Jurkat, Clone E6-1 (cell line): ENCODE measurements at places on chromosomes 5 and 9.

DNA sequence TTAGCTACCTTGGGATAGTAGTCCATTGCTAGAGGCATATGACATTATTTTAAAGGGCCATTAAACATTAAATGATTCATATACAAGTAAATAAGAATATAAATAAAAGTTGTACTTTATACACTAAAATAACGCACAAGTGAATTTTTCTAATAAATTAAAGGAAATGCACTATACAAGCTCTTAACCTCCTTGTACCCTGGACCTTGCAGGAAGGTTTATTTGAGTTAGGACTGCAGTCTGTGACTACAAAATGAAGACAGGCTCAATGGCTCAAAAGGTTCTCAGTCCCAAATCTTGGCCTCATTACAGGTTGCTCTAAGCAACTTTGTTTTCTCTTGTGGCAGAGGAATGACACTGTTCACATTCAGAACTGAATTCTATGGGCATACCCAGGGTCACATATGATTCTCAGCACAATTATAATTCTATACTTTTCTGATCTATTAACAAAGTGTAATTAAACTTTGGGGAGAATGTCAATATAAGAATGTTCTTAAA is 34.4 kb downstream of the FEM1C start:
- DNase-seq = no peak

DNA sequence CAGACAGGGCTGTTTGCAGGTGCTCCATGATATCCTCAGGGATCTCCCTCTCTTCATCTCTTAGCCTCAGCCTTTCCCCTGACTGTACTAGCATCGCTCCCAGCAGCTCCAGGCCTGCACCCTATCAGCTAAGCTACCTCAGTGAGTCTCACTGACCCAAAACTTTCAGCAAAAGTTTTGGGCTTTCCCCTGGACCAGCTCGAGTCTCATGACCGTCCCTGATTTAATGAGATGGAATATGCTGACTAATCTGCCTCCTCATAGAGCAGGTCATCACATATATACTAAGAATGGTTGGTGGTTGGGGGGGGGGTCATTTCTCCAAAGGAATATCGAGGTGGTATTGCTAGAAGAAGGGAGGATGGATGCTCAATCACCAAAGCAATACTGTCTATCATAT is 151.5 kb downstream of the NR3C1 start:
- DNase-seq = no peak

DNA sequence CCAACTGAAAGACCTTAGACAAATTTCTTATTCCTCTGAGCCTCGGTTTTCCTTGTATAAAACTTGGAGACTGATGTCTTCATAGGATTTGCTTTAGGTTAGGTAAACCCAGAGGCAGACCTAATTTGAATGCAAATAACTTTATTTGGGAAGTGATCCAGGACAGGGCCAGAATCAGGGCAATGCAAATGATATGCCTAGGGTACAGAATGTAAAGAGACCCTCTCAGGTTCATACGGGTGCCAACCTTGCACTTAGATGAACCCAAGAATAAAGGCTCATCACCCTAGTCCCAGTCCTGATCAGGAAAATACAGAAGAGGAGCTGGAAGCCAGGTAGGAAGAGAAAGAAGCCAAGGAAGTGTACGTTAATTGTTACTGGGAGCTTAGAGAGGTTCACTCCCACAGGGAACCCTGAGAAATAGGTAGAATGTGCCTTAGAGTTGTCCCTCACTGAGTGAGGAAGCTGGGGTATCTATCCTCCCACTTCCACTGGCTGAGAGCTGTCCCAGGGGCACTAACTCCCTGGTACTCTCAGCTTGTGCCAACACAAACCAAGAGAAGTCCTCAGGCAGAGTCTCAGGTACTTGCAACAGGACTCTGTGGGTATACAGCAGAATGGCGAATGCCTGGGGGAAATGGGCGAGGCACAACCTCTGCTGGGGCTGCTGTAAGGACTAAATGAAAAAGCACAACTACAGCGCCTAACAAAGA is 3.1 kb upstream of the HK3 start:
- no peak for DNase-seq

GRCh38 chr9:33164138-33164809 is 2.9 kb downstream of the B4GALT1 start:
- peak; percentile 63 for DNase-seq

DNA sequence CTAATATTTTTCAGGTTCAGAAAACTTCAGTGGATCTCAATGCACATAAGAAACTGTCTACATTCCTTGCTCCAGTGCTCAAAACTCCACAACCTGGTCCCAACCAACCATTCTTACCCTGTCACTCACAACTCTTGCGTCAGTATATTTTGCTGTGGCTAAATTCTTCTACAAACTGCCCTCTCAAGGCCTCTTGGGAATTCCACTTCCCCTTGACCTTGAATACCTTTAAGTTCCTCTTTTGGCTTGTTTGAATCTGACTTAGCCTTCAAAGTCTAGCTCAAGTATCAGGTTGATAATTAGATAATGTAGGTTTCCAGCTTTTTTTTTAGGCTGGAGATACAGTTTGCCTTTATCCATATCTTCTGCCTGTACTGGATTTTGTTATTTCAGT is 128.3 kb downstream of the SLF1 start:
- DNase-seq = no peak

GRCh38 chr9:80701061-80701460 is 988.3 kb downstream of the TLE1 start:
- DNase-seq = no peak

DNA sequence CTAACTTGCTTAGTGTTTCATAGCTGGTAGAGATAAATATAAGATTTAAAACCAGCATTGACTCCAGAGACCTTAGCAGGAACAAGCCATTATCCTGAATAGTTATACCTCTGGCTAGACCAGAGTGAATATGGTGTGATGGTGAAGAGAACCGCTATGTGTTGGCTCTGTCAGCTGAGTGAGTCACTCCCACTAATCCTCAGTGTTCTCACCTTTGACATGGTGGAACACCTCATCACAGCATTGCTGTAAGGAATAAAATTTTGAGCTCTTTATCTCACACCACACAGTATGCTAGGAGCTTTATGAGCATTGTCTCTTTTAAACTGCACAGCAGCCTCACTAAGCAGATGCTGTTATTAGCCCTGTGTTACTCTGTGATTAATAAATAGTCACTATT is 90.7 kb upstream of the DHFR start:
- DNase-seq = no peak

- no peak for DNase-seq
Observed at GRCh38 chr5:159819591-159820411, 96.5 kb upstream of the ADRA1B start.

GRCh38 chr5:89513299-89514044 is 630.5 kb upstream of the MEF2C start:
- no peak for DNase-seq

- no peak for DNase-seq
Observed at GRCh38 chr5:157506066-157506590, 46.1 kb downstream of the NIPAL4 start.

GRCh38 chr9:107929443-107929842 is 439.9 kb upstream of the KLF4 start:
- DNase-seq = no peak

DNA sequence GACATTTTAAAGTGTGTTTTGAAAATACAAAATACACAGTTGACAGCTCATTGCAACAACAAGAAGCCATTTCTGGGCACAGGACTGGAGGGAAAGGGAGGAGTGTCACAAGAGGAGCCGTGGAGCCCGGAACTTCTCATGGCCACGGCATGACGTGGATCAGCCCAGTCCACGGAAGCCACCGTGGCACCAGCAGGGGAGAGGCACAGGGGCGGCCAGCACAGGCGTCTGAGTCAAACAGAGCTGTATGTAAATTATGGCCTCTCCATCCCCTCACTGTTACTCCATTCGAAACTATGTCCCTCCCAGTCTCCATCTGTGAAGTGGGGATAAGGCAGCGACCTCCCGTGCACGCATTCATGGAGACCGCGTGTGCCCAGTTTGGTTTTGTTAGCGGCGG is 165.6 kb upstream of the IRX2 start:
- DNase-seq = no peak

DNA sequence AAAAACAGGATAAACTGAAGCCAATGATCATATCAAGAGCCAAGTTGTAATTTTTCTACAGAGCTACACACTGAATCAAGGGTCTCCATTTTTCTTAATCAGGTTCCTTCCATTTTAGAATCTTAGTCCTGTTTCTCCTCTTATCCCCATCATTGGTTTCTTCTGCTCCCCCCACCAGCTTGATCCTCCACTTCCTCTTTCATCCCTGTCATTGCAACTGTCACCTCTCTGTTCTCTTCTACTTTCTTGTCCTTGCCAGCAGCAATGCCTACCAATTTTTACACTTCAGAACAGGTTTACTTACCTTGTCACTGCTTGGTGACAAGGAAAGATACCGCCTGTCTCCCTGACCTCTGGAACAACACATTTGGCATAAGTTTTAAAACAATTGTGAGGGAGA is 97.3 kb downstream of the CFAP90 start:
- DNase-seq = no peak

GRCh38 chr9:2991292-2991691 is 147.4 kb upstream of the PUM3 start:
- no peak for DNase-seq

DNA sequence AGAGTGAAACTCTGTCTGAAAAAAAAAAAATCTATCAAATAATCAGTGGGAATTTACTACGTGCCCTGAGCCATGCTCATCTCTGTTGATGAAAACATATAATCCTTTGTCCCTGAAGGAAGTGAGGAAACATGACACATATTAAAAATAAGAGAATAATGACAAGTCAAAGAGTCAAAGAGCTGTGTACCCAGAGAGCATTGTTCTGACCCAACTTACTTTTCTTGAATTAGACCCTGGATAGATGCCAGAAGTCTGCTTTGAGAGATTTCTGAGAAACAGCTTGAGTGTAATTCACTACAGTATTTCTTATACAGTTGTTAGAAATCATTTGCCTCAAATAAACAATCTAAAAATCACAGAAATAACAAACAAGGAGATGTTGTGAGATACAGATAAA is 490.0 kb upstream of the PIK3R1 start:
- no peak for DNase-seq

- DNase-seq = no peak
Observed at GRCh38 chr5:15806613-15807012, 306.6 kb downstream of the FBXL7 start.

GRCh38 chr9:136204145-136204805 is 653 bp downstream of the LHX3 start:
- DNase-seq = no peak

- peak; percentile 71 for DNase-seq
Observed at GRCh38 chr5:15003511-15003920, 131.9 kb upstream of the ANKH start.

GRCh38 chr5:34507933-34508332 is 148.2 kb upstream of the RAI14 start:
- DNase-seq = no peak

- peak; percentile 46 for DNase-seq
Observed at GRCh38 chr5:108345541-108346171, 36.2 kb downstream of the FBXL17 start.

- no peak for DNase-seq
Observed at GRCh38 chr9:102497709-102498108, 497.4 kb upstream of the CYLC2 start.

- DNase-seq = peak; percentile 34
Observed at GRCh38 chr5:65020492-65020891, 251.8 kb downstream of the CWC27 start.

- DNase-seq = no peak
Observed at GRCh38 chr5:137507150-137507549, 8.0 kb upstream of the SPOCK1 start.
